ENCODE measurements at places on chromosomes 6 and 20. TPM values are rescaled to one million over a fixed set of nuclear protein-coding genes. Genes with fewer than 3 reads are reported as not detected.
A peak's percentile ranks its signal among the peaks of the same experiment; 100 is the strongest.

DNA sequence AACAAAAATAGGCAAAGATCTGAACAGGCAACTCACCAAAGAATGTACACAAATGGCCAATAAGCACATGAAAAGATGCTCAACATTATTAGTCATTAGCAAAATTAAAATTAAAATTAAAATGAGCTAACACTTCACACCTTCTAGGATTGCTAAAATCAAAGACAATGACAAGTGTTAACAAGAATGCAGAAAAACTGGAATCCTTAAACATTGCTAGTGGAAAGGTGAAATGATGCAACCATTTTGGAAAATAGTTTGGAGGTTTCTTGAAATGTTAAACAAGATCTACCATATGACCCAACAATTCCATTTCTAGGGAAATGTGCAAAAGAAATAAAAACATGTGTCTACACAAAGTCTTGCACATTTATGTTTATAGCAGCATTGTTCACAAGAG lies 75.5 kb upstream of the DST start:
- no peak for DNase-seq

- DNase-seq: no peak
Observed at GRCh38 chr6:20882014-20882413, 347.8 kb downstream of the CDKAL1 start.

DNA sequence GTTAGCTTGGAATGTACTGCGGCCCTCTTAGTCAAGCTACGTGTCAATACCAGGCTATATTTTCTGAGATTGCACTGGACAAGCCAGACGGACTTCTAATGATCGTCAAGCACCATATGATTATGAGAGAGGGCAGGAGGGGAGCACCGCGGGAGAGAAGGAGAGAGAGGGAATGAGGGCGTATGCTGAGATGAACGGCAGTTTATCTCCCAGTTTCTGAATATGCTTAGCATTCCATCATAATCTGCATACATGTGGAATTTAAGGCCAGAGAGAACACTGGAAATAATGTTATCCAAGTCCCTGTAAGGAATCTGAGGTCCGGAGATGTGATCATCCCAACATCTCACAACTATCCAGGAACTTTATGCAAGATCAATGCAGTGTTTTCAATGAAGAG lies 60.2 kb downstream of the BFSP1 start:
- no peak for DNase-seq

DNA sequence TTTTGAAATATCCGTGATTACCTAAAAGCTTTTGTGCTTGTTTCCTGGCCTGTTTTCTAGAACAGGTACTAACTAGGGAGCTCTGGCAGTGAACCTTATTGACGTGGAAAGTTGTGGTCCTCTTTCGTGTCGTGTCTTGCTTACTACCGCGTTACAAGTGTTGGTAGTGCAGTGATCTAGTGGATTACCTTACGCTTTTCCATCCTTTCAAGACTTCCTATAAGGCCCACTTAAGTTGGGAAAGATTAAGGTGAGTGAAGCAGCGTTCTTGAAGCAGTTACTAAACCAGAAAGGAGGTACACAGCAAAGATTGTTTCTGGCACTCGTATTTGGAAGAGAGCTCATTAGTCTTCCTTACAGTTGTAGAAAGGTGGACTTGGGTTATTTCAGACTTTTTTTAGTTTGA lies 1.9 kb downstream of the PNRC1 start:
- DNase-seq: peak; percentile 56

GRCh38 chr6:157552081-157552747 lies 171.2 kb downstream of the ZDHHC14 start:
- DNase-seq: no peak

- no peak for DNase-seq
Observed at GRCh38 chr6:78476561-78476960, 390.8 kb upstream of the IRAK1BP1 start.

- DNase-seq: no peak
Observed at GRCh38 chr6:11224252-11224965, 8.1 kb downstream of the NEDD9 start.

DNA sequence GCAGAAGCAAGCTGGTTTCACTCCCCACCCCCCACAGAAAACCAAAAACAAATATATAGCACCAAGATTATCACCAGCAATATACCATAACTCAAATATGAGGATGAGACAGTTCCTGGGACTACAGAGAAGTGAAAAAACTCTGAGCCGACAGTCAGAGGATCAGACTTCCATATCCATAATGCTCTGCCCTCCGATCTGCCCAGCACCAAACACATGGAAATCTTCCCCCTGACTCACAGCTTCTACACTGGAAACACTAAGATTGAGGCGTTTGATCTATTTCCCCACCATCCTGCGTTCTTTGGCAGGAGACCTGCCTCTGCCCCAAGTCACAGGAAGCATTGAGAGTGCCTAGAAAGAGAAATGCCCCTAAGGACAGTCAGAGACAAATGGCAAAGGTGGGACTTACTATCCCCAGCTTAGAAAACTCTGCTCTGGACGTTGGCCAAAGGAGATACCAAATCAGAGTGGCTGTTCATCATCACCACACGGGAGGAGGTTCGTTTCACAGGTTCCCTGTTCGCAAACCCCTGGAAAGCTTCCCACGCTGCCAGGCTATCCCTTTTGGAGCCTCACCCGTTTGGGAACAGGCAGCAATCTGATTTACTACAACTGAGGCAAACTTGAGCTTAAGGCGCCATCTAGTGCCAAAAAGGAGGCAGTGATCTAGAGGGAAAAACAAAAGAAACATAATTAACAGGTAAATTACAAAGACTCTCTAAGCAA lies 48.7 kb upstream of the SRSF6 start:
- no peak for DNase-seq

GRCh38 chr20:22496817-22497216 lies 87.6 kb downstream of the FOXA2 start:
- DNase-seq: no peak

DNA sequence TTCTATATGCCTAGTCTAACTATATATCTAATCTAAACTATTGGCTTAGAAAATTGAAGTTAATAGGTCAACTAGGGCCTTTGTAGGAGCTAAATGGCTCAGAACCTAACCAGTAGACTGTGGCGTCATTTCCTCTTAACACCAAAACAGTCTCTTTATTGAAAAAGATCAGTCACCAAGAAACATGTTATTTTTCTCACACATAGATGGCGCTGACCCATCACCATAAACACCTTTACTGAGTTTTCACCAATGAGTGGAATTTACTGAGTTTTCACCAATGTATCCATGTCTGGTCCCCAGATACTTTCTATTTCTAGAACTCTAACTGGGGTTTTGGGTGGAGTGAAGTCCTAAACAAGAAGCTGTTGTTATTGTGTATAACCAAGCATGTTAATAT lies 636.0 kb downstream of the BCKDHB start:
- no peak for DNase-seq

DNA sequence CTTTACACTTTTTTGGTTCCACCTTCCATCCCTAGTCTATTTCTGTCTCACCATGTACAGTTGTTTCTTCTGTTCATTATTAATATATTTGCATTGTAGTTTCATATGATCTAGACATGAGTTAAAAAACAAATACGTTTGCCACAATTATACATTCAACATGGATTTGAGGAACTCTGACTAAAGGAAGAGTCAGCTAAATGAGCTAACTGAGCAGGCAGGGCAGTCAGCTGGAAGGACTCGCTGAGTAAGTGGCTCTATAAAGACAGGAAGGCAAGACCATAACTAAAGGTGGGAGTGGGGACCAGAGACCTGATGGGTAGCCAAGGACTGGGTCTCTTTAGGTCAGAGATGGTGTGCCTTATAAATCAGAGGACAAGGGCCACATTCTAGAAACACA lies 26.3 kb downstream of the TMX4 start:
- no peak for DNase-seq

DNA sequence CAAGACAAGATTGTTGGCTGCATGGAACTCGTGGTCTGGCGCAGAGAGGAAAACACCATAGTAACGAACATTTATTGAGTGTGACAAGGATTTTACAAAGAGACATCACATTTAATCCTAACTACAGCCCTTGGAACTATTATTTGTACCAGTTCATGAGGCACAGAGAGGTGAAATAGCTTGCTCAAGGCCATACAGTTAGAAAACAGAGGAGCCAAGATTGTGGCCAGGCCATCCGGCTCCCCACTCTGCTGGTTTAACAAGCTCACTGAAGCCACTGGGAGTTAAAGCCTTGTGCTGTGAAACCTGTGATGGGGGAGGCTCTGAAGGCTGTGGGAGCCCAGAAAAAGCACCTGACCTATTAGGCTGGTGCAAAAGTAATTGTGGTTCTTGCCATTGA lies 74.9 kb upstream of the ZNFX1 start:
- no peak for DNase-seq

DNA sequence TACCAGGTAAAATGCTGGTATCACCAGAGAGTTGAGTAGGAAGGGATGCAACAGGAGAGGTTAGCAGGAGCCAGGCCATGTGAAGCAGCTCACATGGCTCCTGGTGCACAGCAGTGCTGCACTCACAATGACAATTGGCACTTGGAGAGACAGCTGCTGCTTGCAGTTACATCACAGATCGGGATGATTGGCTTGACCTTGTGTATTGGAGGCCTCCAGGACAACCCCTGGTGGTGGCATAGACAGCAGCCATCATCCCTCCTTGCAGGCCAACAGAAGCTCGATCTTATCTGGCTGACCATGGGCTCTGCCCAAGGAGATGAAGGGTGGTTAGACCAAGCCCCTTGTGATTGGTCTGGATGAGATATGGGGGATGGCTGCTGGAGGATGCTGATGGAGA lies 73.0 kb downstream of the EYA2 start:
- DNase-seq: no peak

- no peak for DNase-seq
Observed at GRCh38 chr20:19253916-19254820, 41.7 kb downstream of the SLC24A3 start.

GRCh38 chr6:15232836-15233510 lies 12.9 kb upstream of the JARID2 start:
- no peak for DNase-seq

DNA sequence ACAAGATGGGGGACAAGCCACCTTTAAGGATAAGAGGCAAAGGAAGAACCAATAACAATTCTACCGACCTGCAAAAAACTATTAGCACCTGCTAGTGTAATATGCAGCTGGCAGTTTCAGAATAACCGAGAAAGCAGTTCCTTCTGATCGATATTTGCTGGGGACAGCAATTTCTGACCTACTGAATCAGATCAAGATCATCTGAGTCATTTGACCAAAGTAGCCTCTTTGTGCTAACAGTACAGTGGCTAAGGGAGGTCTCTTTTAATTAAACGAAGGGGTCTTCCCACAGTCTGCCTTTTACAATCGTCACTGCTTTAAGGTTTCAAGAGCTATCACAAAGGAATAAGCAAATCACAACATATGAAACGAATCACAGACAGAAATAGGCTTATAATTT lies 318.9 kb downstream of the BTBD9 start:
- DNase-seq: no peak

- DNase-seq: no peak
Observed at GRCh38 chr6:25174678-25175077, 104.5 kb upstream of the CARMIL1 start.

DNA sequence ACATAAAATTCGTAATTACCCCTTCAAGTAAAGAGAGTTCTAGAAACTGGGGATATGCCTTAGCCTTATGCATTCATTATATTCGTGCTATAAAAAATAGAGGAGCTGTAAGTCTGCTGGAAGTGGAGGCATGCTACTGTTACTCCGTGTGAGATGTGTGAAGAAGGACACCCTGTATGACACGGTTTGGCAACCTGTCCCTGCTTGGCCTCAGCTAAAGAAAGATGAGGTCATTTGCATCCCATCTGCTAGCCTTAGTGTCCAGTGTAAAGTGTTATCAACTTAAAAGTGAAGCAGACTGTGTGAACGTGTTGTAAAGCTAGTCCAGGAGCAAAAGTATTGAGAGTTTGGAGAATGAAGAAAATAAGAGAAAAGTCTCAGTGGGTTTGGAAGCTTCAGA lies 135.1 kb upstream of the RAB32 start:
- DNase-seq: no peak

- no peak for DNase-seq
Observed at GRCh38 chr6:33592595-33593413, 12.7 kb upstream of the BAK1 start.

GRCh38 chr6:152977556-152977955 lies 5.3 kb downstream of the FBXO5 start:
- DNase-seq: no peak

DNA sequence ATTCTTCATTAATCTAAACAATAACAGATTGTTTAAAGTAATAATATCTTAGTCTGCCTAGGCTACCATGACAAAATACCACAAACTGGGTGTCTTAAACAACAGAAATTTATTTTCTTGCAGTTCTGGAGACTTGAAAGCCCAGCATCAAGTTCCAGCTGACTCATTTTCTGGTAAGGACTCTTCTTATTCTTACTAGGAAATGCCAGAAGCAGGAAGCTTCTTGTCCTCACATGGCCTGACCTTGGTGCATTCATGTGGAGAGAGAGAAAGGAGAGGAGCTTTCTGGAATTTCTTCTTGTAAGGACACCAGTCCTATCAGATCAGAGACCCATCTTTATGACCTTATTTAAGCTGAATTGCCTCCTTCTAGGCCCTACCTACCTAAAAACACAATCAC lies 110.5 kb downstream of the ANKRD60 start:
- DNase-seq: no peak

GRCh38 chr6:159716247-159717096 lies 10.8 kb upstream of the WTAP start:
- no peak for DNase-seq

DNA sequence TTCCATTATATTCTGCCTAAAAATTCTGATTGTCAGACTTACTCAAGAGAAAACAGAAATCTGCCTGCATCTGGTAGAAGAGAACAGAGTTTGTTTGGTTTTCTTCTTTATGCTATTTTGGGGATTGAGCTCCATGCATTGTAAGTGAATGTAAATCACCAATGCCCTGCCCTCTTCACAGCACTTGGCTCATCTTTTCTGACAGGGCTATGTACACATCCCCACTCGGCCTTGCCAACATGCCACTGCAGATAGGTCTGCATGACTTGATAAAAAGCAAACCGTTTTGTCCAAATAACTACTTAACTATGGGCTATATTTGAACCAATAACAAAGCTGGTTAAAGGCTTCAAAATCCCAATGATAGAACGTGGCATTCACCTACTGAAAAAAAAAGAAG lies 117.7 kb downstream of the IBTK start:
- no peak for DNase-seq

GRCh38 chr6:149082320-149082719 lies 235.2 kb upstream of the TAB2 start:
- peak; percentile 64 for DNase-seq

Gene NRSN1
- 0.49 TPM for polyA plus RNA-seq

Gene PSMB8
- polyA plus RNA-seq: 41.6 TPM

Gene TBXT
- not detected for polyA plus RNA-seq

Gene ELOVL4
- 1.1 TPM for polyA plus RNA-seq

Gene MTFR2
- polyA plus RNA-seq: 4.1 TPM

Gene CAPN11
- polyA plus RNA-seq: 0.09 TPM

Gene SLC35D3
- 1.5 TPM for polyA plus RNA-seq

Gene CNBD2
- 0.39 TPM for polyA plus RNA-seq

Gene ATP6V1G2
- polyA plus RNA-seq: 4.1 TPM

Gene SSR1
- polyA plus RNA-seq: 121 TPM

Gene ULBP2
- 2.5 TPM for polyA plus RNA-seq

Gene PHACTR1
- 14.5 TPM for polyA plus RNA-seq

Gene HRH3
- 0.06 TPM for polyA plus RNA-seq

Gene CST3
- polyA plus RNA-seq: 157 TPM

Gene ZSCAN9
- polyA plus RNA-seq: 39.1 TPM

Gene LTB
- 3.0 TPM for polyA plus RNA-seq

Gene PTPRT
- 1.6 TPM for polyA plus RNA-seq

All from right lung (tissue), 10 donors.